ENCODE measurements at places on chromosomes 1 and 21.
A peak's percentile ranks its signal among the peaks of the same experiment; 100 is the strongest.

DNA sequence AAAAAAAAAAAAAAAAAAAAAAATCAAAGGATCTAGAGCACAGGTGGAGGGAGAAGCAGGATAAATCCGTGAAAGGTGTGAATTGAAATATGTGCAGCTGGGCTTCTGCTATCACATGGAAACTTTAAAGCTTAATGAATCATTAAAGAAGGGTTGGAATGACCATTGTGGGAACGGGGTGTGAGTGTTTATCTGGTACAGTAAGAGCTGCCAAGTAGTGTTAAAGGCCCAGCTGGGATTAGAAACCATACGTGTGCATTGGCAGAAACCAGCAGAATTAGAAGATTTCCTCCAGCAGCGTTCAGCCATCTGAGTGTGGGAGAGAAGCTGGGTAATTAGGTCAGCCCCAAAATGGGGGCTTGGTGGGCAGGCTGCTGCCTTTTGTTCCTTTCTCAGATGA lies 13.5 kb downstream of the FALEC start:
- DNase-seq: no peak

- DNase-seq: no peak
Measured at GRCh38 chr1:193697776-193698175, 511.4 kb upstream of the B3GALT2 start.

DNA sequence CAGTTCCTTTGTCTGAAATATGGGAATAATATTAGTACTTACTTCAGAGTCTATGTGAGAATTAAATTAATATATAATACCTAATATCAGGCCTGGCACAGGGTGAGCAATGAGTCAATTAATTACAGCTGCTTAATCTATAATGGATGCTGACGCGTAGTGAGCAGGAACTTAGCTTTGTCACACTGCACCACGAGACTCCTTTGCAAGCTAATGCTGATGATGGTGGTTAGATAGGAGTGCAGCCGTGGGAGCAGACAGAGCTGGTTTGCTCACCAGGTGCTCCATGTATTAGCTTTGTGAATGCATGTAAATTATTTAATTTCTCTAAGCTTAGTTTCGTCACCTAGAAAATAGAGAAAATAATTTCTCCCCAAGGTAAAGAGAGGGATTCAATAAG lies 35.1 kb downstream of the KCNJ15 start:
- no peak for DNase-seq

GRCh38 chr1:205440476-205441317 lies 15.1 kb downstream of the BLACAT1 start:
- DNase-seq: peak; percentile 89

DNA sequence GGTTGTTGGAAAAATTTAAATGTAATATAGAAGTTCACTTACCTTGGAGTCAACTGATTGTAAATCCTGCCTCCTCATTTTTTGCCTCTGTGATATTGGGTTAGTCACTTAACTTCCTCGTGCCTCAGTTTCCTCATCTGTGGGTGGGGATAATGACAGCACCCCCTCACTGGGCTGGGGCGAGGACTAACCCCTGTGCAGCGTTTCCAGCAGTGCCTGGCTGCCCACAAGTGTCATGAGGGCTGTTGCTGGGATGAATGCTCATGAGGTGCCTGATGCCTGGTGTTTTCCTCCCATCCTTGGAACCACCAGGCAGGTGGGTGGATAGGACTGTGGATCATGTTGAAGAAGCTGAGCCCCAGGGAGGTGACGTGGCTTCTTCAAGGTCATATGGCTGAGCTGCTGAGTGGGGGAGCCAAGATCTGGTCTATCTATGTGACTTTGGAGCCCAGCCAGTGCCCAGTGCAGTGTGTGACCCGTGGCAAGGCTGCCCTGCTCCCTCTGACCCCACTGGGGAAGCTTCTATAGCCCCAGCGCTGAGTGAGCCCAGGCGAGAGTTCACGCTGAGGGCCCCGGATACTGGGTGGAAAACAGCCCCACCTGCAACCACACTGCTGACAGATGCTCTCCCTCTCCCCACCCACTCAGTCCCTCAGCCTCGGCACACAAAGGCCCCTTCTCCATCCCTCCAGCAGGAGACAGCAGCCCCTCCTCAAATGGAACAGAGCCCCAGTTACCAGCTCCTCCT lies 446.0 kb downstream of the PTPRU start:
- DNase-seq: no peak

DNA sequence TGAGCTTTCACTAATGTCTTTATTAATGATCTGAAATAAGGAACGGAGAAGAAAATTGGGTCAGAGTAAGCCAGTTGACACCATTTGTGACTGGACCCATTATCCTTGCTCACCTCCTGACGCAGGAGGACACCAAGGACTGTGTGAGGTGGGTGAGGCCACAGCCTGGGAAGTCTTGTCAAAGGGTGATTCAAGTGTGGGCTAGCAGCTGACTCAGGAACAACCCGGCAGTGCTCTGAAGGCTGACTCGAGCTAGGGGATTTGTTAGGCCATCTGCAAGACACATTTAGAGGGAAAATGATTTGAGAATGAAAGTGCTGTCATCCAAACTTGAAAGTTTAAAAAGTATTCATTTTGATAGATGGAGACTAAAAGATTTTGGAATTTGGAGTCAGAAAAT lies 21.2 kb downstream of the PRRX1 start:
- no peak for DNase-seq

DNA sequence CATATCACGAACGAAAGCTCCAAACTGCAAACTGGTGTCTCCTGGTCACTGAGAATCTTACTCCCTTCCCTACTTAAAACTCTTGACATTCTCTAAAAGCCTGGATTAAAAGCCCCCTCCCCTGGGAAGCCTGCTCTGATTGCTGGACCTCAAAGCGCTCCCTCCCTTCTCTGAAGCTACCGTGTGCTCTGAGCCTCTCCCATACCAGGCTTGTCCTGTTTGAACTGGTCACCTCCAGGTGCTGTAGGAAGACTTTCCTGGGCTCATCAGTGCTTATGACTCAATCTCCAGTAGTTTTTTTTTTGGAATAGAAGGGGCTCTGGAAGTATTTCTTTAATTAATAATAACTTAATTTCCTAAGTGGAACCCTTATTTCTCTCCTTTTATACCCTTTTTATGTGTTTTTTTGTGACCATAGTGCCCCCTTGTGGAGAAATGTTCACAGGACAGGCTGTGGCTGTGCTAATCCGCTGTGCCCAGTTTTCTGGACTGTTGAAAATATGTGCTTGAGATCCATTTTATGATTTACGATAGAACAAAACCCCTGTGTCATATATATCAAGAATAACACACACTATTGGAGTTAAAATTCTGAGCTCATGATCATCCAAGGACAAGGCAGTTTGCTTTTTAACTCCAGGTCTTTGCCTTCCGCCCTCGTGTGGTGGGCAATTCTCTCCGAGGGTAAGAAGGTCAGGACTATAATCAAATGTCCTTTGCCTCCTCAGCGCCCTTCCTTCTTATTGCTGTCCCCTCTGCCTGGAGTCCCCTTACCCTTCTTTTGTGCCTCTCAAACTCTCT lies 16.9 kb downstream of the MTARC1 start:
- peak; percentile 42 for DNase-seq

DNA sequence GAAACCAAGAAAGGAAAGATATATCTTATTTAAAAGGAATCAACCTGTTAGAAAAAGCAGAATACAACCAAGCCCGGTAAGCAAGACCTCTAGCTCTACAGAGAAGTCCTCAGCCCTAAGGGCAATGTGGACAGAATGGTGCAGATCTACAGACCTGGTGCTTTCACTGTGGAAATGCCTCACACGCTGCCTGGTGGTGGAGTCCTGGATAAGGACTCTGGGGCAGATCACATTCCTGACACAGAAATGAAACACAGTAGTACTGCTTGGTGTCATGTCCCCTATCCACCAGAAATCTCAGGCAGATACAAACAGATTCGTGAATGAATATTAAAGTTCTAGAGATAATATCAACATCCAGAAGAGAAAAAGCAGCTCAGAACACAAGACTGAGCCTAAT lies 6.8 kb downstream of the CNN3 start:
- no peak for DNase-seq

DNA sequence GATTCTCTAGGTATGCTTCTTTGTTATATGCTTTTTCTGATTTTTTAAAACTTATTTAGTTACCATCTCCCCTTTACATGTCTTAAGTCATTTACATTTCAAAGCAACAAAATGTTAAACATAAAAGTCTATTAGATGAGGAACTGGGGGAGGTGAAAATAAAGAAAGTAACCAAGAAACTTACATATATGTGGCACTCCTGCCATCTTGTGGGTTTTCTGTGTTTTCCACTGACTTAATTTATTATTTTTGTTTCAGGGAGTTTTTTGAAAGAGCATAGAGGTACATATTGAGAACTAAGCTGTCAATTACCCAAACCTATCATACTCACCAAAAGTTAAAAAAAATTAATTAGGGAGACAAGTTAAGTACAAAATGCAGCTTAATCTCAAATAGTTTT lies 1531.1 kb downstream of the MRPL39 start:
- DNase-seq: no peak

DNA sequence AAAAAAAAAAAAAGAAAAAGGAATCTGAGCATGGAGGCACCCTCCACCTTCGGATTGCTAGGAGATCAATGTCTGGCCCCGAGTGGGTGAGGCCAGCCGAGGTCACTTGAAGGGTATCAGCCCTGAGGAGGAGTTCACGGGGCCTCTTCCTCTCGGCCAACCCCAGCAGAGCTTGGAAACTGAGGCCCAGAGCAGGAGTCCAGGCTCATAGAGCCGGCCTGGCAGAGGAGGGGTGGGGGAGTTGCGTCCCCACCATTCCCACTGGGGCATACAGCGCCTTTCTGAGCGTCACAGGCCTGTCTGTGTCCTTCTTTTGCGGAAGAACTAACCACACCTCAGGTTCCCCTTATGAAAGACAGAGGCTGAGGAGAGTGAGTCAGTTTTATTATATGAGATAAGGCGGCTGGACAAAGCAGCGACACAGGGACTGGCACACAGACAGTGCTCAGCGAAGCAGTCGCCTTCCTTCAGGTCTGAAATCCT lies 17.1 kb upstream of the EPHA2 start:
- DNase-seq: no peak

DNA sequence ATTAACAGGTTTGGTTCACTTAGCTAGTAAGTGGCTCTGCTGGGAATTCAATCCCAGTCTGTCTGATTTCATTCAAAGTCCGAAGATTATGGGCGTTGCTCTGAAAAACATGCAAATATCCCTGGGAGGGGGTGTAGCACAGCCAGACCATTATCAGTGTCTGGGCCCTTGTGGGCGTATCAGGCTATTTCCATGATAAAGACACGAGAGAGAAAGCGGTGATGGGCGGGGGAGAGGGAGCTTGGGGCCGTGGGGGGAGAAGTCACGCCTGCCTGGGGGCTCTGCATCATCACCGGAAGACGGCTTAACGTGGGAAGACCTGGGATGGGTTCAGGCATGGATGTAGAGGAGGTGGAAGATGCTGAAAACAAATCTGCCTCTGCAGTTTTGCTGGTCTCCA lies 25.8 kb downstream of the IL6R start:
- no peak for DNase-seq

DNA sequence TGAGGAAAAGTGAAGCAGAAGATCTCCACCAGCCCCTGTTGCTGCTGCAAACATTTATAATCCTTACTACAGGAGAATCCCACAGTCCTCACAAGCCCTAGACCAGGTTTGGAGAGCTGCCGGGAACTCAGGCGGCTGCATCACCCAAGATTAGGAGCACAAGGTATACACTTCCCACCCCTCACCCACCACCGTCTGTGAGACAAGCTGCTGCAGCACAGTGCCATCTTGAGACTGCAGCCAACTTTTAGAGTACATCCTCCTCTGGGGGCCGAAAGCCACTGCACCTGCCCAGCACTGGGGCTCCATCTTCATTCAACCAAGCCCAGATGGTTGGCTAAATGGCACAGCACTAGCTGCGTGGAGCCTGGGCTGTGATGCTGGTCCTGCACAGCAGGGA lies 13.8 kb downstream of the OLFML3 start:
- DNase-seq: no peak

DNA sequence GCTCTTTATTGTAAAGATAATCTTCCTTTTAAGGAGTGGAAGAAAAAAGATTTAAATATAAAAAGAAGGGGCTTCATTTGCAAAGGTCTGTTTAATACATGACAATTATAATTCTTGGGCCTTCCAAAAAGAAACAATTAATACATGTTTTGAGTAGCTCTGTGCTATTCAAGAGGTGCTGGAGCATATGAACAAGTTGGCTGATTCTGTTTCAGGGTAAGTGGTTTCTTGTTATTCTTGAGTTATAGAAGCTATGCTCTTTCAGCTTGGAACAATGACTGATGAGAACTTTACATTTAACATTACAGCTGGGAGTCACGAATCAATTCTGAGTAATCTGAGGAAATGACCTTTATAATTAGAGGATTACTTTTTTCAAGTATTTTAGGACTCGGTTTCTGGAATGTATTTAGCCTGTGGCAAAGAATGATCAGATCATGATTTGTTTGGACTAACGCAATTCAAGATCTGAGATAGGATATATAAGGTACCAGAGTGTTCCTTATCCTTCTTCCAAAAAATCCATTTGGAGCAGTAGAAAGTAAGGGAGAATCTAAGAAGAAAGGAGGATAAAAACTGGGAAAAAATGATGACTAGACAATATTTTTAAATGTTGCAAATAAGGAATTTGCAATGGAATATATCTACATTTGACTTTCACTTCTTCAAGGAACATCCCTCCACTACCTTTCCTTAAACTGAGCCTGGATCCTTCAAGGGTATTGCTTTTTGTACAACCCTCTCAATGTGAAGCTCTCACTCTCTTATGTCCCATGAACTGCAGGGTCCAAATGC lies 77.1 kb upstream of the KCTD3 start:
- DNase-seq: no peak

DNA sequence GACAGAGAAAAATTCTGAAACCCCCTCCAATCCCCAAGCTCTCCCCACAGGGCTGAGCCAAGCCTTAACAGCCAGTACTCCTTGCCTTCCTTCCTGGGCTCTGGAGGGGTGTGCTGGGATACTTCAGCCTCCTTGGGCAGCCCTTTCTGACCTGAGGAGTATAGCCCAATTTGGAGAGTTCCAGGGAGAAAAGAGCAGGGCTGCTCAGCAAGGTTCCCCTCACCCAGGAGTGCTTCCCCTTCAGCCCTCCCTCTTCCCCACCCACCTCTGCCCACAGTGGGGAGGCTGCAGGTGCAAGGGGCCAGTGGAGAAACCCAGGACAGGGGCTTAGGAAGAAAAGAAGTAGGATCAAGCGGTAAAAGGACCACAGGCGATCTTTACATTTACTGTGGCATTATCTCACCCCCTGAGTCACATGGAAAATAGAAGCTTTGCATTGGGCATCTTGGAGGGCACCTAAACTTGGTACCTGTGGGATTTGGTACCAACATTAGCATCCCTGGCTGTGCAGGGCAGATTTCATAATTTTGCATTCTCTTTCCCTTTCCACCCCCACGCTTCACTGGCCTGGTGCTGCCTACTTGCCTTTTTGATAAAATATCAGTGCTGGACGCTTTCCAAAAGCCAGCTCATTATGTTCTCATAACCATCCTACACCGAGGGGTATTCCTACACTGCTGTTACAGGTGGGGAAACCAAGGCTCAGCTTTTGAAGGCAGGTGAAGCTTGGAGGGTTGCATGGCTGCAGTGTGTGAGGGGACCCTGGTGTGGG lies 2.8 kb upstream of the ADORA1 start:
- DNase-seq: no peak

Measured in activated CD4-positive, alpha-beta T cell treated with anti-CD3 and anti-CD28 coated beads, Interleukin-10, Interleukin-2, amounts not matched to agents 100 ng/mL and 50 ng/mL, durations not matched to agents 16 hours and 8 hours (primary cell).